Left renal cortex interstitium (tissue), 4 donors: ENCODE measurements at places on chromosomes 13 and 19. TPM values are rescaled to one million over a fixed set of nuclear protein-coding genes. Genes with fewer than 3 reads are reported as not detected.

GRCh38 chr19:30877661-30878113 is 471.5 kb downstream of the TSHZ3 start:
- DNase-seq, result no peak

GRCh38 chr13:102846261-102847015 is 606 bp downstream of the ERCC5 start:
- DNase-seq, result peak; percentile 22

SELENOV gene
- polyA plus RNA-seq, result 5.0 TPM

OR10H3 gene
- not detected for polyA plus RNA-seq

DNA sequence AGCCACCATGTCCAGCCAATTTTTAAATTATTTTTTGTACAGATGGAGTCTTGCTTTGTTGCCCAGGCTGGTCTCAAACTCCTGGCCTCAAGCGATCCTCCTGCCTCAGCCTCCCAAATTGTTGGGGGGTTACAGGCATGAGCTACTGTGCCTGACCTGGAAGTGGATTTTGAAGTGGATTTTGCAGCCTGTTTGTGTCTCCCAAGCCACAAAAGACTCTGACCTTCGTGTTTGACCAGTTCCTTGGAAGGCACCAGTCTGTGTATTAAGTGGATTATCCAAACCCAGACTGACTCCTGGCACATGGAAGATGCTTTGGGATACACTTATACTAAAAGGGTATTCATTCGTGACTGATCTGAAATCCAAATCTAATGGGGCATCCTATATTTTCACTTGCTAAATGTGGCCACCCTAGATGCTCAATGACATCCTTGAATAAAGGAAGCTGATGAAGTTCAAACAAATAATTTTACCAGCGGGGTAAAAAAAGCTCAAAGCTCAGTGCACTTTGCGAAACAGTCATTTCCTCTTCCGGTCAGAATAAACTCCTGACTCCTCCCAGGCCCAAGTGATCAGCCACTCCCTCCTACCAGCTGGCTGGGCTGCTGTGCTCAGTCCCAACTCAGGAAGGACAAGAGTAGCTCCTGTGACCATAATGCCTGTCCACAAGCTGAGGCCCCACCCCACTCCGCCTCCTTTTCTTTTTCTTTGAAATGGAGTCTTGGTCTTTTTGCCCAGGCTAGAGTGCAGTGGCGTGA is 32.6 kb upstream of the GATAD2A start:
- DNase-seq, result no peak

DNA sequence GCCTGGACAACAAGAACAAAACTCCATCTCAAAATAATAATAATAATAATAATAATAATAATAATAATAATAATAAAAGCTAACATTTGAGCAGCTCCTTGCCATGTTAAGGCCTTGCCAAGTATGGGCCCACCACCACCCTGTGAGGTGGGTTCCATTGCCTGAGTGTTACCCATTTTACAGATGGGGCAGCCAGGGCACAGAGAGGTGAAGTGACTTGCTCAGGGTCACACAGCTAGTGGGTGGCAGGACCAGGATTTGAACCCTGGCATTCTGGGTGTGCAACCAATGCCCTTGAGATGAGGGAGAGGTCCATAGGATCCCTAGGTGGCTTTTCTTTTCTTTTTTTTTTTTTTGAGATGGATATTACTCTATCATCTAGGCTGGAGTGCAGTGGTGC is 29.5 kb downstream of the ZSWIM4 start:
- no peak for DNase-seq

COMP gene
- 0.35 TPM for polyA plus RNA-seq

GRCh38 chr13:64556376-64556775 is 2673.8 kb downstream of the PCDH9 start:
- no peak for DNase-seq

GRCh38 chr13:79859756-79860155 is 378.8 kb downstream of the NDFIP2 start:
- no peak for DNase-seq

DNA sequence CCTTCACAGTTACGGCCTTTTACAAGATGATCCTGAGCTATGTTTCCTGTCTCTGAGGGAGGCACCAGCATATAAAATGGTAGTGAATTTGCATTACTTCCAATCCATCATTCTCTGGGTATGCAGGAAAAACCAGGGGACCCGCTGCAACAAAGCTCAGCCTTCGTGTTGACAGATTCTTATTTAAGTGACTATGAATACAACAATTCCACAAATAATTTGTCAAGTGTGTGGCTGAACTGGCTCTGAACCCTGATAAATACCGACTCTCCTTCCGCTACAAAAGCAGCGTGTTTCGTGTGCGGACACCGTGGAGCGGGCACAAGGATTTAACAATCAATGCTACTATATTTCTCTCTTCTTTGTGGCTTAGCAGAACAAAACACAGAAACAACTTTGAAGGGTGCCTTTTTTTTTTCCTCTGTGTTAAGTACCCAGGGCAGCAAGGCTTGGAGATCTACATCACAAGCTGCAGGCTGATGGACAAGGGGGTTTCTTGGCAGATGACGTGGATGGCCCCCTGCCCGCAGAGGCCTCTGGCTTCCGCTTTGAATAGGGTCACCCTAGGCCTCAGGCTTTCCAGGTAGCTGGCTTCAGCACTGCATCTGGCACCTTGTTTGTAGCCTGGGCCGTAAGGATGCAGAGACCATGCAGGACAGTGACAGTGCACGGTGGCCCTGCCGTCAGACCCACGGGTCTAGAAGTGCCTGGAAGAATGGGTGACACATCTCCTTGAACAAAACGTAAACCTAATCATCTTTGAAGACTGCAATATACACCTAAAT is 280.5 kb upstream of the TSHZ3 start:
- DNase-seq, result no peak

CDX2 gene
- polyA plus RNA-seq, result not detected

GRCh38 chr13:92781965-92782690 is 444.5 kb upstream of the GPC6 start:
- no peak for DNase-seq

DNA sequence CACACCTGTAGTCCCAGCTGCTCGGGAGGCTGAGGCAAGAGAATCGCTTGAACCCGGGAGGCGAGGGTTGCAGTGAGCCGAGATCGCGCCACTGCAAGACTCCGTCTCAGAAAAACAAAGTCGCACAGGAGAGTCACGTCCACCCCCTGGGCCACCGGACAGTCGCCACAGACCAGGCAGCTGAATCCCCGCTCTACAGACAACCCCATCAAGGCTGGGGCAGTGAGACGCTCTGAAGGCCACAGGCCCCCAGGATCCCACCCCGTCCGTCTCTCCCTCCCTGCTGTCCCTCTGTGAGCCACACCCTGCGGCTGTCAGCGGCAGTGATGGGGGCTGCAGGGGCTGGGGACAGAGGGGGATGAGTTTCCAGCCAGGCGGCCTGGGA is 15.5 kb upstream of the PTBP1 start:
- DNase-seq, result no peak

DNA sequence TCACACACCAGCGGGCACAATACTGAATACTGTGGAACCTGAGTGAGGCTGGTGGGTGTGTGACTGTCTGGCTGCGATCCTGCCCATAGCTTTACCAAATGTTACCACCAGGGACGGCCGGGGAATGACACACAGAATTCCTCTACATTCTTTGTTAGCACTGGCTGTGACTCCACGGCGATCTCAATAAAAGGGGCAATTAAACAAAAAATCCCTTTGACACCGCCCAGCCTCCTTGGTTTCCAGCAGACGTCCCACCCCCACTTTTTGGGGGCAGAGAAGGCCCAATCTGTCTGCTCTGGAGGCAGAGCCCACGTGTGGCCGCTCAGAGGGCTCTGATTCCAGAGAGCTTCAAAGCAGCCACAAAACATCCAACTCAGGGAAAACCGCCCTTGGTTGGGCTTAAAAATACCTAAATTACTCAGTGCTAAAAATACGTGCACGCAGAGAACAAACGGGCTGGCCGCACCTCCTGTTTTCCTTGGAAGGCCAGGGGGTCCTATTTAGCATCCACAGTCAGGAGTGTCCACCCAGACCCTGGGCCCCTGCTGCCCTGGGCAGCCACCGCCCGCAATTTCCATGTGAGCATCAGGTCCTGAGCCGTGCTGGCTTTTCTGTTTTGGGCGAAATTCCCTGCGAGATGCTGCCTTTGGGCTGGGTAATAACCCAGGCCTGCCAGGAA is 47.8 kb downstream of the GADD45B start:
- DNase-seq, result no peak

GRCh38 chr13:106348075-106348840 is 187.2 kb downstream of the EFNB2 start:
- DNase-seq, result no peak

GRCh38 chr13:49615836-49616675 is 12.3 kb upstream of the ARL11 start:
- DNase-seq, result no peak

- no peak for DNase-seq
Measured at GRCh38 chr19:46079576-46079975, 38.8 kb upstream of the IGFL4 start.

GRCh38 chr19:13057744-13058143 is 44.9 kb downstream of the LYL1 start:
- no peak for DNase-seq

DNA sequence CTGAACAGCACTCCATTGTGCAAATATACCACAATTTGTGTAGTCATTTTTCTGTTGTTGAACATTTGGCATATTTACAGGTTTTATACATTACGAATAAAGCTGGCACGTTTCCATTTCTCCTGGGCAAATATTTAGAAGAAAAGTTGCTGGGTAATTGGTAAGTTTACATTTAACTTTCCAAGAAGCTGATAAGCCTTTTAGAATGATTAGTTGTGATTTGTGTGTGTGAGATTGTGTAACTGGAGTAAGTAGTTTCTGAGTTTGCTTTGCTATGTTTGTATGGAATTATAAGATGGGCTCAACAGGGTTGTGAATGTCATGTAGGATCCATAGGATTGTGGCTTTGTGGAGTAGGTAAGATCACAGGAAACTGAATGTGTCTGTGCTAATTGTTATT is 1.6 kb upstream of the ZNF529 start:
- DNase-seq, result no peak

LENG9 gene
- polyA plus RNA-seq, result 1.9 TPM

NXNL1 gene
- not detected for polyA plus RNA-seq

DNA sequence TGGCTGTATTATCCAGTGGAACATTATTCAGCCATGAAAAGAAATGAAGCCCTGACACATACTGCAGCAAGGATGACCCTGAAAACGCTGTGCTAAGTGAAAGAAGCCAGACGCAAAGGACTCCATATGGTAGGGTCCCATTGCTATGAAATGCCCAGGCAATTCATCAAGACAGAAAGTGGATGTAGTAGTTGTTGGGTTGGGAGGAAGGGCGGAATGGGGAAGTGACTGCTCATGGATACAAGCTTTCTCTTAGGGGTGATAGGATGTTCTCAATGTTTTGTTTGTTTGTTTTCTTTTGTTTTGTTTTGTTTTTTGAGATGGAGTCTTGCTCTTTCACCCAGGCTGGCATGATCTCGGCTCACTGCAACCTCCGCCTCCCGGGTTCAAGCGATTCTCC is 11.1 kb upstream of the CEACAM16 start:
- no peak for DNase-seq

DNA sequence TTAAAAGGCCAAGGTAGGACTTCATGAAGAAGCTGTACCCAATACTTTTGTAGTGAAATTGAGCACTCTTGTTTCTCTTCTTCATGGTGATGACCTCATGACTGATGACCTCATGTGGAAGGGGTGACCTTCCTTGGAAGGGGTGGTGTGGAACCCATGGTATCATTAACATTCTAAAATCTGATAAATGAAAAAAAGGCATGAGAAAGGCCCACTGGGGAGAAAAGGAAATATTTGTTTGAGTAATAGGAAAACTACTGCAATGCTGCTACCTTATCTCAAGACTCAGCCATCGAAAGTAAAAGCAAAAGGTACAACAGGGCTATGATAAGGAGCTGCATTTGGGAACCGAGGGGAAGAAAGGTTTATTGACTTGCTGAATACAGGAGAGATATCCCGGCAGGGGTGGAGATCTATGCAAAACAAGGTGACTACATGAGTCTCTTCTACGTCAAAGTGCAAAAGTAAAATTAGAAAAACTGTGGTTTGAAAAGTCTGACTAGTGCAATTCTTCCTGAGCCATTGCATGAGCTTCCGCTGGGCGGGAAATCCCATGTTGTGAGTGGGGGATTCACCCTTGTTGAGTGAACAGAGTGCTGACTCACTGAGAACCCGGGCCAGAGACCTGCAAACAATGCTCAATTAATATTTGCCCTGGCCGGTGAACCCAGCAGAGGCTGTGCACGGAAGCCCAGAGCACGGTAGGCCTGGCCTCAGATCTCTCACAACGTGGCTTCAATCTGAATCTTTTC is 138.9 kb upstream of the RFC3 start:
- no peak for DNase-seq

DNA sequence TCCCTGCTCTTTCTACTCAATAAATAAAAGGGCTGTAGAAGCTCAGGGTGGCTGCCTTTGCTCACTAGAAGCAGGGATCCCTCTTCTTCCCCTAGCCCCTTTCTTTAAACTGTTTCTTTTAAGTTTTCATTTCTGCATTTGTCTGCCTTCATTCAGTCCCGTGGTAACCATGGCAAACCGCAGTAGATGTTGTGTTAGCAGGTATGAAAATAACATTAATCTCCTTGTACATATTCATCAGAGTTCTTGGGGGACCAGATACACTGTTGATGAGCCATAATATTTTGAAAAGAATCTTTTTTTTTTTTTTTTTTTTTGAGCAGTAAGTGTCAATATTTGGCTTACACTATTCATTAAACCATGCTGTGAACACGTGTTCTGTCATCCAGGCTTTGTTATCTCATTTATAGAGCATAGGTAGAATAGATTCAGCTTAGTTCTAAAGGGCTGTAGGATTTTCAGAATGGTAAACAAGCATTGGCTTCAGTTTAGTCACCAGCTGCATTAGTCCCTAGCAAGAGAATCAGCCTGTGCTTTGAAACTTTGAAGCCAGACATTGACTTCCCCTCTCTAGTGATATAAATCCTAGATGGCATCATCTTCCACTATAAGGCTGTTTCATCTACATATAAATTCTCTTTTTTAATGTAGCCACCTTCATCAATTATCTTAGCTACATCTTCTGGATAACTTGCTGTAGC is 59.4 kb upstream of the SPRY2 start:
- no peak for DNase-seq

DNA sequence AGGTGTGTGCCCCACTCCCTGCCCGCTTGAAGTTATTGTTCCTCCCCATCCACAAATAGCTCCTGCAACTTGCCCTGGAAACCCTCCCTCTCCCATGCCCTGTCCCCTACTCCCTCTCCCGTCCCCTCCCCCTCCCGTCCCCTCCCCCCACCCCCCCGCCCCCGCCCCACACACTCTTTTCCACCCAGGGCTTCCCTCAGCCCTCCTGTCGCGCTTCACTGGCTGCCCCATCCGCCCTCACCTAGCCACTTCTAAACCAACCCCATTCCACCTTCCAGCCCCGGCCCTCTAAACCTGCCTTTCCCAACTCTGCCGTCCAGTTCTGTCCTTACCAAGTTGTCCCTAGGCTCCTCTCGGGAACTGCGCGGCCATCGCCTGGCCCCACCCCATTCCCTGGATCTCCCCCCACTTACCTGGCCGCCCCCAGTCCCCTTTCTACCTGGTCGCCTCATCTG is 993 bp downstream of the RGL3 start:
- DNase-seq, result no peak

DNA sequence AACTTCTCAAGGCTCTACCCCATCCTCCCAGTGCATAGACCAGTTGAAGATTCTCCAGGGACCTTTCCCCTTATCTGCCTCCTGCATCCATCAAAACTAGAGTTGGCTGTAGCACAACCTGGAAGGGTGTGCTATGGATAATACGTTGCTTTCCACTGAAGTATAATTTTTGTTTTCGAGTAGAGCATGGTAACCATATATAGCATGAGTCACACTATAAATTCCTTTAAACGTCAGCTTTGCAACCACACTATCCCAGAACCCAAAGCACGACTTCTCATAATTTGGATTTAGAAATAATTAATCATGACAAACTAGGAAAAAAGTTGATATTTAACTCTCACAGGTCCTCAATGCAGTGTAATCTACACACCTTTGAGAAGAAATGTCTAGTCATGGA is 138.3 kb upstream of the NBEA start:
- no peak for DNase-seq

RAB3A gene
- polyA plus RNA-seq, result 5.8 TPM
